ENCODE measurements at places on chromosomes 6 and 20.

DNA sequence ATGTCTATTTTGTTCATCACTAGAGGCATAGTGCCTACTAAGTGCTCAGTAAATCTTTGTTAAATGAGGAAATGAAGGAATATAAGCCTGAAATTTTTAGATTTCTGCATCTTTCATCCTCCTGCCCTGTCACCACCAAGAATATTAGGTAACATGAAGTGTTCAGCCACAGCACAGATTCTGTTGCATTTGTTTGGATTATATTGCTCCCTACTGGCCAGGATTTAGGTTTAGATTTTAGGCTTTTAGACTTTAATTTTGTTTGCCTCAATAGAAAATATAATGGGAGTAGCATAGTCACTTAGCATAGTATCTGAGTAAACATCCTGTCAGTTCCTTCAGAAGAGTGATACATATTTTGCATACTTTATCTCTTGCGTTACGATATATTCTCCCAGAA is 14.2 kb downstream of the FARS2 start:
- no peak for DNase-seq

GRCh38 chr6:79188885-79189480 is 45.5 kb downstream of the HMGN3 start:
- DNase-seq, result no peak

GRCh38 chr6:6811128-6812009 is 222.8 kb downstream of the LY86 start:
- DNase-seq, result peak; percentile 26

GRCh38 chr6:47483853-47484546 is 6.4 kb downstream of the CD2AP start:
- no peak for DNase-seq

DNA sequence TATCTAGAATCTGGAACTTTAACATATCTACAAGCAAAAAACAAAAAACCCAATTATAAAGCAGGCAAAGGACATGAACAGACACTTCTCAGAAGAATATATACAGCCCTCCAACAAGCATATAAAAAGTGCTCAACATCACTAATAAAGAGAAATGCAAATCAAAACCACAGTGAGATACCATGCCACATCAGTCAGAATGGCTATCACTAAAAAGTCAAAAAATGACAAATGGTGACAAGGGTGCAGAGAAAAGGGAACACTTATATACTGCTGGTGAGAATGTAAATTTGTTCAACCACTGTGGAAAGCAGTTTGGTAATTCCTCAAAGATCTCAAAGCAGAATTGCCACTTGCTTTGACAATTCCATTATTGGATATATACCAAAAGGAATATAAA is 215.0 kb upstream of the EYS start:
- no peak for DNase-seq

DNA sequence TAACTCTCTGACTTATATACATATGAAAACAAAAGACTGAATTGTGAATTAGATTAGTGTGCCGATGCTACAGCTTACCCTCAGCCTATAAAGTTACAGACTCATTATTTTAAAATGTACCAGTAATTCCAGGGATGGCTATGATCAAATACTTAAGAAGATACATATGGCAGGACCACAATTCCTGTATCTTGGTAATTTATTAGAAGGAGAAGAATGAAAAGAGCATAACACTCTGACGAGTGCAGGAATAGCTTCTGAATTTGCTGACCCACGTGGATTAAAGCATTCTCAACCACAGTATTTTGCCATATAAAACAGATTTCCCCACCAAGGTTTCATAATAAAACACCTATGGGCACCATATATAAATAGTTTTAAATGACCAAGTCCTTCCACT is 368.5 kb upstream of the RUNX2 start:
- no peak for DNase-seq

DNA sequence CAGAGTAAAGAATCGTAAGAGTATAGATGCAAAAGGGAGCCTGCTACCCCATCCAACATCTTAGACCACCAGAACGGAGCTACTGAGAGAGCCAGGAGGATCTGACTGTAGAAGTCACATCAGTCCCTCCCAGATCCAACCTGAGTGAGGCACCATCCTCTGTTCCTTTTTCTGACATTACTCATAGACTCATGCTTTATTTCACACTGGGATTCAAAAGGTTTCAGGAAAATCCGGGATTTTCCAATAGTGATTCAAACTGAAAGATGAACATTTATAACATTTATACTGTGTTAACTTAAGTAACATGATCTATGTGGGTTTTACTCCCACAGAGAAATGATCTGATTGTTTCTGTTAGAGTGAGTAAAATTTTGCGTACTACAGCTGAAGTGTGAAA is 868.6 kb upstream of the GJE1 start:
- DNase-seq, result no peak

GRCh38 chr6:11789744-11790143 is 11.1 kb upstream of the ADTRP start:
- no peak for DNase-seq

DNA sequence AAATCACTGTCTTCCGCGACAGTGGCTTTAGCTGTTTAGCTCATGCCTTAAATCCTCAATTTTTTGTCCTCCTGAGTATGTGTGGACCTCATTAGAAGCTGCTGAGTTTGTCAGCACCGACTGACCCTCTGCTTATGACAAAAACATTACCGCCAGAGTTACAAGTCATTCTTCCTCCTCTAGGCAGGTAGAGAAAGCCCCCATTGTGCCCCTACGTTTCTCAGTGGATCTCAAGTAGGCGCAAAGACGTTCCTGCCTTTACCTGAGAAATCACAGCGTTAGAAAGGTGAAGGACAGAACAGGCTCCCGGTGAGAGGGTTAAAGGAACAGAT is 227.3 kb upstream of the PDE10A start:
- DNase-seq, result no peak

GRCh38 chr6:52671676-52672075 is 763 bp downstream of the TMEM14A start:
- no peak for DNase-seq

DNA sequence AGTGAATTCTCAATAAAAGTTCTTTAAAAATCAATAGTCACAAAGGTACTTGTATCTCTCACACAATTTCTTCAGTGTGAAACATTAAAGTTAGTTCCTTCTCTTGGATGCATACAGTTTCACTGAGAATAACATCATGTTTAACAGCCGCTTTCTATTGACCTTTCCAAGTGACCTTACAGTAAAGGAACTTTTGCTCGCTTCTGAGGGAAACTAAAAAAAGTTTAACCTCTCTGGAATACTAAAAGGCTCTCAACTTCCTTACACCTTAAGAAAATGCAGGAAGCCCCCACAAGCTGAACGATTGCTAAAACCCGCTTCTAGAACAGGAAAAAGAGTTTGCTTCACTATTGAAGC is 1.3 kb downstream of the RRAGD start:
- DNase-seq, result no peak

- no peak for DNase-seq
These were observed 148.9 kb downstream of the NFATC2 start for GRCh38 chr20:51393571-51393970.

DNA sequence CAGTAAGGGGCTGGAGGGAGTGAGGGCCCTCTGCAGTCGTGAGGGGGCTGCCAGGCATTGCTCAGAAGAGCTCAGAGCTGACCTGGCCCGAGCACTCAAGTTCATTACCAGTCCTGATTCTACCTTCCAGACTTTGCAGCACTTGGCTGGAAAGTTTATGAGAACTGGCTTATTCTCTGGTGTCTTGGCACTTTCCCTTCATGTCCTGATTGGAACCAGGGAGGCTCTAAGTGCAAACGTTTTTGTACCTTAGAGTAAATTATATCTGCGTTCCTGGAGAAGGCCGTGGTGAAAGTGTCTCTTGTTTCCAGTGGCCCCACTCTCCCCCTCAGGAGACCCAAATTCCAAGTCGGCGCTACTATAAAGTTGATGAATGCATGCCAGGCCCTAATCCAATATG is 402.3 kb downstream of the CDC5L start:
- DNase-seq, result no peak

- DNase-seq, result no peak
These were observed 80.6 kb downstream of the IRAK1BP1 start for GRCh38 chr6:78947962-78948361.

GRCh38 chr20:25328954-25329498 is 61.6 kb downstream of the ABHD12 start:
- no peak for DNase-seq

- DNase-seq, result no peak
These were observed 2171.8 kb upstream of the DEFB115 start for GRCh38 chr20:29085625-29086024.

DNA sequence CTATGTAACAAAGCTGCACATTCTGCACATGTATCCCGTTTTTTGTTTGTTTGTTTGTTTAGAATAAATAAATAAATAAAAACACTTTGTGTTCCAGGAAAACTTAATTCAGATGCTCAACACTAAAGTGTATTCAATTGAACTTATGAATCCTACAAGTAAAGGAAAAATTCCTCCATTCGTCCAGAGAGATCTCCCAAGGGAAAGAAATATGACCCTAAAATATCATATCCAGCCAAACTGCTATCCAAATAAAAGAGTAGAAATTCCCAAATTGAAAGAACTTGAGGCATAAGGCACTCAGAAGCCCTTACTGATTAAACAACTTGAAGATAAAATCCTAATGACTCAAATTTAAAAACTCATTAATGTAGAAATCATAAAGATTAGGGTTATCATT is 90.4 kb downstream of the MOXD1 start:
- no peak for DNase-seq

DNA sequence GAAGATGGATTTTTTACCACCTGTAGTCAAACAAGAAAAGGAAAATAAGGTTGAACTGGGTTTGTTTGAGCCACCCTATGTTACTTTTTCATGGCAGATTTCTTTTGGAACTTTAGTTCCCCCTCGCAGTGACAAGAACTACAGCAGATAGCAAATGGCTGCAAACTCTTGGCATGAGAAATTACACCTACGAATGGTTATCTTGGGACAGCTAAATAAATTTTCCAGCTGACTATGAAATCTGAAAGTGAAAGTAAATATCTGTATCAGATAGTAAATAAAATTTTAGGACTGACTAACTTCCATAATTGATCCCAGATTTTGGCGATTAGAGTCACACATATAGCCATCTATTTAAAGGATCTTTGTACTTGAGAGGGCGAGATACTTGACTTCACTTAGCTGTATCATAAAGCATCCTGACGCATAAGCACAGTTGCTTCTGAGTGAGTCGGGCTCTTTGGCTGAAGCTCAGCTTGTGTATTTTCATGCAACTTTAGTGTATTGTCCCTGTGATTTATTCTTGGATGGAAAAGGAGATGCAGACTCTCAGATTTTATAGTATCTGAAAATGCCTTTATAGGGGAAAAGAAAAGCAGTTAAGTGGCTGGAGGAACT is 125.3 kb upstream of the B3GAT2 start:
- no peak for DNase-seq

Measured in HuH-7.5 (cell line).